Stimulated activated CD4-positive, alpha-beta T cell treated with anti-CD3 and anti-CD28 coated beads, Interleukin-15, amount 100 ng/mL, for 24 hours (primary cell): ENCODE measurements at places on chromosomes 13 and 19.
A peak's percentile ranks its signal among the peaks of the same experiment; 100 is the strongest.

DNA sequence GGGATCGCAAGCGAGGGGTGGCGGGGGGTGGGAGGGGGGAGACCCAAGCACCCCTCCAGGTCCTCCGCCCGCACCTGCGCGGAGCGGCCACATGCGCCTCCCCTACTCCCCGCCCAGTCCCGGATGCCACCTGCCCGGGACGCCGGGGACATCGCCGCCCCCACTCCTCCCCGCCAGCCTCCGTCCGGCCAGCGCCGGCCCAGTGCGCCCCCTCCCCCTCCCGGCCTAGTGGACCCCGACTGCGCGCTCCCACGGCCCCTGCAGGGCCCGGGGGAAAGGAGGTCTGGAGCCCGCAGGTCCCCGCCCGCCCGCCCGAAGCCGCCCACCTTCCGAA is 263 bp downstream of the RHPN2 start:
- peak; percentile 55 for DNase-seq

- DNase-seq = no peak
Observed at GRCh38 chr19:55042344-55042678, 4.2 kb upstream of the GP6 start.

GRCh38 chr13:47843005-47843404 is 158.1 kb downstream of the SUCLA2 start:
- DNase-seq = no peak

DNA sequence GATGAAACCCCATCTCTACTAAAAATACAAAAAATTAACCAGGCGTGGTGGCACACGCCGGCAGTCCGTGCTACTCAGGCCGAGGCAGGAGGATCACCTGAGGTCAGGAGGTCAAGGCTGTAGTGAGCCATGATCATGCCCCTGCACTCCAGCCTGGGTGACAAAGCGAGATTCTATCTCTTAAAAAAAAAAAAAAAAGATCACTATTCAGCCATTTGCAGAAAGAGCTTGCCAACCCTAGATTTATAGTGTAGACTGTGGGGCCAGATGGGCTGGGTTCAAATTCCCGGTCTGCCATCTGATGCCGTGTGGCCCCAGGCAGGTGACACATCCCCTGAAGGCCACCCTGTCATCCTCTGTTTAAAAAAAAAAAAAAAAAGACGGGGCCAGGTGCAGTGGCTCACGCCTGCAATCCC is 28.9 kb downstream of the SMIM24 start:
- no peak for DNase-seq

DNA sequence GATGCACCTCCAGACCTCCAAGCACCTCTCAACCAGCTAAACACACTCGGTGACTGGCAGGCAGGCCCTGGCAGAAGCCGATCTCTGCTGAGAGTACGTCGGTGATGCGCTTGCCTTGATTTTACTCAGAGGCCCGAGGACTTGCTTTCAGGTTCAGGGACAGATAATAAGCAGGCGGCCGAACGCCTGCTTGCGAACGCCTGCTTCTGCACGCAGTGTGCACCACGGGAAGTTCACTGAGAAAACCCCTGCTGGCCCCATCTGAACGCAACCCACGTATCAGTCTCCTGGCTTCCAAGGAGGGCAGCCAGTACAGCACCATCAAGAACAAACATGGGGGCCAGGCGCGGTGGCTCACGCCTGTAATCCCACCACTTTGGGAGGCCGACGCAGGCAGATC is 108.0 kb downstream of the STK24 start:
- DNase-seq = no peak

GRCh38 chr13:50208826-50209335 is 193.6 kb downstream of the KCNRG start:
- DNase-seq = no peak

DNA sequence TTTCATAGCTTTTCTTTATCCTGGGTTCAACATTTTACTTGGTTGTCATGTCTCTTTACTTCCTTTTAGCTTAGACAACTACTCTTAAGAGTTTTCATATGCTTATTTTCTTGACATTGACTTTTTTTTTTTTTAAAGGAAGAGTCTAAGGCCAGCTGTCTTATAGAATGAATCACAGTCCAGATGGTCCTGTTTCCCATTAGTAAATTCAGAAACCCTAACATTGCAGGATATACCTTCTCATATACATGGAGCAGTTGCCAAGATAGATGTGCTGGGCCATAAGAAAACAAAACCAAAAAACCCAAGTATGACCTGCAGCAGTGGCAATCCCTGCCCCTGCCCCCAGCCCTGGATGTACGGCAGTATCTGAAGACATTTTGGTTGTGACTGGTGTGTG is 72.8 kb downstream of the COG3 start:
- no peak for DNase-seq

DNA sequence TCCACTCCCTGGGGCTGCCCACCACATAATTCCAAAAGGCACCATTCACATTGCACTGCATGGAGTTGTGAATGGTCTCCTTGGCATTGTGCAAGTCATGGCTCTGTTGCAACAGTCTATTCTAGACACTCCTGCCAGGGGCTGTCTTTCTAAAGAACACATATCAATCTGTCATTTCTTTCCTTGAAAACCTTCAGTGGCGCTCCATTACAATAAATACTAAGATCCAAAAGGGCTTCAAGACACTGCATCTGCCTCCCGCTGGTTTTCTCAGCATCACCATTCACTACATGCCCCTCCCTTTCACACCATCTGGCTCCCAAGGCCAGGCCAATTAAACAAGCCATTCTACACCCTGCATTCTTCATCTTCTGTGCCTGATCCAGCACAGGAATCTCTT is 32.2 kb upstream of the TM9SF2 start:
- DNase-seq = no peak
